ENCODE measurements at places on chromosomes 5 and 9.

DNA sequence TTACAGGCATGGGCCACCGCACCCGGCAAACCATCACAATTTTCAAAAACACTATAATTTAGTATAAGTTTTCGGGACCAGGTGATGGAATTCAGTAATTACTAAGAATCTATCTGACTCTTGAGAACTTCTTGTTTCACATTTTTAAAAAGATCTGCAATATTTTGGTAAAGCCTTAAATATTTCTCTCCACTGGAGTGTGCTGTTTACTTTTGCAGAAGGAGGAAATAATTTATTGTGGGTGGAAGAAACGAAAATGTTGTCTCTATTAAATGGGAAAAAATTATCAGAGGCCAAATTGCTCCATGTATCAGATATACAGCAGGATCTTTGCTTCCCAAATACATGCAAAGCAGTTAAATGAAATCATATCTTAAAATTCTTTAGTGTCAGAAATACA lies 566.8 kb upstream of the CYLC2 start:
- DNase-seq = no peak

GRCh38 chr9:8783941-8784340 lies 984.4 kb upstream of the DMAC1 start:
- no peak for DNase-seq

GRCh38 chr5:45385321-45386058 lies 310.7 kb downstream of the HCN1 start:
- DNase-seq = no peak

GRCh38 chr5:1883120-1883924 lies 597 bp upstream of the IRX4 start:
- DNase-seq = no peak

- DNase-seq = no peak
Measured at GRCh38 chr5:58672521-58672920, 89.6 kb downstream of the RAB3C start.

DNA sequence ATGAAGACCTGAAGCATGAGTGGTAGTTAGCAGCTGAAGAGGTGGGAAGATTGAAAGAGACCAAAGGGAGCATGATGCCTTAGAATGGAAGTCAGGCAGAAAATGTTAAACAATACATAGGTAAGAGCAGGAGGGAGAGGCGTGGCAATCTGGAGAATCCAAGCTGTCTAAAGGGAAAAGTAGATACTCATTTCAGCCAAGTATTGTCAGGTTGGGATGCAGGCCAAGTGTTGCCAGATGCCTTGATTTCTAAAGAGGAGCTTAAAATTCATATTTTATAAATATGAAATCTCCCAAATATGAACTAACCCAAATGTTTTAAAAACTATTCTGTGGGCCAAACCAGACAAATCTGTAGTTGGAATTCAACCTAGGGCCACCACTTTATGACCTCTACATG lies 4.2 kb downstream of the PAM start:
- DNase-seq = no peak
